ENCODE measurements at places on chromosomes 13 and 19. TPM values are rescaled to one million over a fixed set of nuclear protein-coding genes. Genes with fewer than 3 reads are reported as not detected.

Gene WDR87
- not detected for total RNA-seq

DNA sequence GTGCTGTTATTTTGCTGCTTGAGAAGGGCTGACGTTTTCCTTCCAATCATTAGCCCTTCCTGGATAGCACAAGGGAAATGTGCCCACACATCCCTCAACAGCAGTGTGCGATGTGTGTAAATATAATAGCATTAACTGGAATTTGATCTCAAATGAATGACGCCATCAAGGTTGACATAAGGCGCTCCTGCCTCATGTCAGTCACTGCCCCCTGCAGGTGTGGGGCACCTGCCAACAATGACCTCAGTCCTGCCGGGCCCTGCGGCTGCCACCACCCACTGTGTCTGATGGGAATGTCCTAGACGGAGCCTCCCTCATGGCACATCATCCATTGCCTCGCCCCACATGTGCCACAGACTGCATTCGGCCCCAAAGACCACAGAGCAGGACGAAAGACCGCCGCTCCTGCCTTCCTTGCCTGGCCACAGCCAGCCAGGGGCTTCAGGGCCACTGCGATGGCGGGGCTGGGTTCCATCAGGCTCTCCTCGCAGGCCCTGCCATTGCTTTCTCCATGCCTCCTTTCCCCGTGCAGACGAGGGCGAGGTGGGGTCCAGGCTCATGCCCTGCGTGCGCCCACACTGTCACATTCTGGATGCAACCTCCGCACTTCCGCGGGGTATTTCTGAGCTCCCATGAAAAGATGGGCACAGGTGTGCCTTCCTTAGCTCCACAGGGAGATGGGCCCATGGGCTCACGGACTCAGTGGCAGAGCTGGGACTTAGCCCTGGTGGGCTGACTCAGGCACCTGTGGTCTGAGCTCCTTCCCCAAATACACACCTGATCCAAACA, 146.7 kb downstream of the SOX1 start:
- no peak for DNase-seq

- DNase-seq = no peak
Observed at GRCh38 chr13:41587490-41587889, 130.1 kb downstream of the RGCC start.

- no peak for DNase-seq
Observed at GRCh38 chr13:109100705-109101304, 471.4 kb downstream of the MYO16 start.

DNA sequence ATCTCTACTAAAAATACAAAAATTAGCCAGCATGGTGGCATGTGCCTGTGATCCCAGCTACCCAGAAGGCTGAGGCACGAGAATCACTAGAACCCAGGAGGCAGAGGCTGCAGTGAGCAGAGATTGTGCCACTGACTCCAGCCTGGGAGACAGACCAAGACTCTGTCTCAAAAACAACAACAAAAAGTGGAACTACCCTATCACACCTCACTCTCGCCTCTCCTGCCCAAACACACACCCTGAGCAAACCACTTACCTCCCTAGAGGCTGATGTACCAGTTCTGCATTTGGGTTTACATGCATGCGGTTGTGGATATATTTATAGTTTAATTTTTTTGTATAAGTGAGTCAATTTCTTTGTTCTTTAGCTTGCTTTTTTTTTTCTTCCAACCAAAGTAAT, 7.7 kb upstream of the PTOV1 start:
- no peak for DNase-seq

Gene SIGLECL1
- total RNA-seq = not detected

Gene VSTM2B
- total RNA-seq = not detected

Gene RFPL4A
- not detected for total RNA-seq
